ENCODE measurements at places on chromosomes 2 and 18.

- no peak for DNase-seq
These were observed 66.2 kb downstream of the MAIP1 start for GRCh38 chr2:200021449-200022114.

GRCh38 chr2:233857511-233858141, 3.3 kb upstream of the HJURP start:
- DNase-seq, result no peak

GRCh38 chr18:574149-574860, 5.9 kb upstream of the CETN1 start:
- DNase-seq, result no peak

- DNase-seq, result peak; percentile 60
These were observed 66.5 kb downstream of the PXDN start for GRCh38 chr2:1677821-1678165.

GRCh38 chr2:15584767-15585469, 6.8 kb upstream of the DDX1 start:
- no peak for DNase-seq

GRCh38 chr18:38047820-38048219, 482.2 kb upstream of the CELF4 start:
- no peak for DNase-seq

All from posterior vena cava (tissue), 2 donors.